Prostate gland (tissue), 2 donors: ENCODE measurements at places on chromosomes 6 and 20. TPM values are rescaled to one million over a fixed set of nuclear protein-coding genes. Genes with fewer than 3 reads are reported as not detected.

EFCAB8 gene
- 0.87 TPM for total RNA-seq

OR2B2 gene
- not detected for total RNA-seq

MUC21 gene
- 0.28 TPM for total RNA-seq

GRCh38 chr20:45251884-45252560, 2.3 kb downstream of the SLPI start:
- H3K4me1 ChIP-seq = no peaks in the 10 kb centered on the region
- no peak overlapping the region for H3K4me3 ChIP-seq
- no peak overlapping the region for H3K27ac ChIP-seq
- no peaks in the 10 kb centered on the region for H3K27me3 ChIP-seq

BPI gene
- 4.5 TPM for total RNA-seq

- H3K4me1 ChIP-seq = no peaks in the 10 kb centered on the region
- no peak overlapping the region for H3K4me3 ChIP-seq
- no peaks in the 10 kb centered on the region for H3K27me3 ChIP-seq
- no peak for DNase-seq
- no peak overlapping the region for H3K27ac ChIP-seq
These were observed 562.3 kb upstream of the BTBD3 start for GRCh38 chr20:11355345-11355744.

GRCh38 chr6:156639009-156639721, 138.0 kb upstream of the ARID1B start:
- H3K36me3 ChIP-seq = no peaks in the 10 kb centered on the region
- DNase-seq = no peak
- no peaks in the 10 kb centered on the region for H3K4me1 ChIP-seq
- H3K27me3 ChIP-seq = no peaks in the 10 kb centered on the region
- no peak overlapping the region for H3K27ac ChIP-seq

IL20RA gene
- total RNA-seq = 19.9 TPM

DNA sequence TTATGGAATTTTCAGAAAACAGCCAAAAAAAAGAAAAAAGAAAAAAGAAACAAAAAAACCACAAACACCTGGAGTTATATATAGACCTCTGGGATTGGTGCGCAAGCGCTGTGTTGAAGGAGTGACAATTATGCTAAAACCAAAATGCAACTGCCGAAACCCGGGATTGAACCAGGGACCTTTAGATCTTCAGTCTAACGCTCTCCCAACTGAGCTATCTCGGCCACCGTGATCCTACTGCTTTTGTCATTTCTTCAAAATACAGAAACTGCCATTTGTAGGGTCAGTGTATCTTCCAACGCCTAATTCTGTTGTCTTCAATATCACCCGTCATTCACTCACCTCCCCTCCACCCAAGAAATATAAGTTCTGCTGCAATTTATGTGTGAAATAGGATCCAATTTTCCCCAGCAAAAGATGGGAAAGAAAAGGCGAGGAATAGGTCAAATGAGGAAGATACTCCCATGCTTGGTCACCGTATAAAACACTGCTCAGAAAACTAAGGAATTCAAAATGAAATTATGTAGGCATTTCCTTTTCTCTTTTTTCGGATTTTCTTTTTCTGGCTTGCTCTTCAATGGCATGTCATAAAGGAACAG, 116.0 kb downstream of the TRIM27 start:
- no peak overlapping the region for H3K27ac ChIP-seq
- no peaks in the 10 kb centered on the region for H3K36me3 ChIP-seq
- H3K27me3 ChIP-seq = peaks cover 32% of the 10 kb centered on the region
- H3K4me3 ChIP-seq = no peak overlapping the region
- no peaks in the 10 kb centered on the region for H3K4me1 ChIP-seq
